ENCODE measurements at places on chromosomes 7 and 10.

- DNase-seq = no peak
These were observed 40.9 kb downstream of the PPIF start for GRCh38 chr10:79387974-79388850.

- no peak for DNase-seq
These were observed 9.3 kb upstream of the MYL7 start for GRCh38 chr7:44150466-44150832.

- no peak for DNase-seq
These were observed 38.3 kb downstream of the JAKMIP3 start for GRCh38 chr10:132104062-132104461.

GRCh38 chr10:55374917-55375316, 573.9 kb upstream of the PCDH15 start:
- DNase-seq = no peak

GRCh38 chr7:100154651-100155491, 3.7 kb downstream of the TRAPPC14 start:
- DNase-seq = peak; percentile 44

GRCh38 chr10:103895411-103896186, 22.4 kb downstream of the STN1 start:
- DNase-seq = no peak

Measured in ureter (tissue), 1 donor.